ENCODE measurements at places on chromosomes 4 and X.

DNA sequence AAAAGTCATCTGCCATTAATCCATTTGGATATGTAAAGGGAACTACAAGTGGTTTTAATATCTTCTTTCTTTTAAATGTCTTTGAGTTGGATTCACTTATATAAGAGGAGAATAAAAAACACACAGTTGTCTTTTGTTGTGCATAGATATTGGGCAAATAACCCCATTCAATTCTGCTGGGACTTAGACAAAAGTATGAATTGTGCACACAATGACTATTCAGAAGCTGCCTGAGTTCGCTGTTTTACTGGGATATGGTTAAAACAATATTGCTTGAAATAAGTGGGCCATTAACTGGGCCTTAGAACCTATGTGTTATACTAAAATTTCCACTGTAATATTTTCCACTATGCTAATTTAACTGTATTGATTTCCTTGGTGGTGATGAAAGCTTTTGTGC is 71.7 kb downstream of the PCYT1B start:
- DNase-seq = no peak

DNA sequence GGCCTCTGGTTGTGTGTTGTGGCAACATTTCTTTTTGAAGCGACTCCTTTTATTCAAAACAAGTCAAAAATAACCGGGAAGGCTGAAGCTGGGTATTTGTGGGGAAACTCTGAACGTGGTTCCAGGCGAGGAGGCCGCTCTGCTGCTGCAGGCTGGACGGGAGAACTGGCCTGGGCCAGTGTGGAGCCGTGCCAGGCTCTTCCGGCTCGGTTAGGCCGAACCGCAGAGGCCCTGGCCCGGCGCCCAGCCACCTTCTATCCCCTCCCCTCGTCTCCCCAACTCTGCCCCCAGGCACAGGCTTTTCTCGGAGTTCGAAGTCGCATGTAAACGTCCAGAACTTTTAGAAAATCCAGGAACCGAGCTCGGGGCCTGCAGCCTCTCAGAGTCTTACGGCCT is 2.4 kb upstream of the BCOR start:
- DNase-seq = no peak

DNA sequence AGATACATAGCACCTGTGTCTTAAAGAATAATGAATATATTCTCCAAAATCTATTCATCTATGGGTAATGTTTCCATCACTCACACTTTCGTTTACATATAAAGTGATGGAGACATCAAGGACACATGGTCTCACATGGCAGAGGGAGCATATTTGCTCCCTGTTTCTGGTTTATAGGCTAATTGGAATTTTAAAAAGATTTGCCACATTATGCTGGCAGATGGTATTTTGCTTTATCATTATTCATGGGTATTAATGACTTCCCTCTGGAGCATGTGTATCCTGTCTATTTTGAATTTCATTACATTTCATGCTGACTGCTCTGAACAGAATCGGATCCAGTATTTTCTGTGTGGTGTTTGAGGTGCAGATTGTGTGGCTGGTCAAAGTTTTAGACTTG is 79.0 kb downstream of the PDGFRA start:
- DNase-seq = no peak

GRCh38 chr4:7358100-7358735 is 76.5 kb downstream of the PSAPL1 start:
- no peak for DNase-seq

- DNase-seq = no peak
Observed at GRCh38 chrX:49164589-49165360, 2.2 kb downstream of the MAGIX start.

- peak; percentile 19 for DNase-seq
Observed at GRCh38 chrX:75746891-75747639, 38.0 kb downstream of the MAGEE2 start.

- DNase-seq = no peak
Observed at GRCh38 chr4:13705521-13706041, 78.1 kb upstream of the BOD1L1 start.

DNA sequence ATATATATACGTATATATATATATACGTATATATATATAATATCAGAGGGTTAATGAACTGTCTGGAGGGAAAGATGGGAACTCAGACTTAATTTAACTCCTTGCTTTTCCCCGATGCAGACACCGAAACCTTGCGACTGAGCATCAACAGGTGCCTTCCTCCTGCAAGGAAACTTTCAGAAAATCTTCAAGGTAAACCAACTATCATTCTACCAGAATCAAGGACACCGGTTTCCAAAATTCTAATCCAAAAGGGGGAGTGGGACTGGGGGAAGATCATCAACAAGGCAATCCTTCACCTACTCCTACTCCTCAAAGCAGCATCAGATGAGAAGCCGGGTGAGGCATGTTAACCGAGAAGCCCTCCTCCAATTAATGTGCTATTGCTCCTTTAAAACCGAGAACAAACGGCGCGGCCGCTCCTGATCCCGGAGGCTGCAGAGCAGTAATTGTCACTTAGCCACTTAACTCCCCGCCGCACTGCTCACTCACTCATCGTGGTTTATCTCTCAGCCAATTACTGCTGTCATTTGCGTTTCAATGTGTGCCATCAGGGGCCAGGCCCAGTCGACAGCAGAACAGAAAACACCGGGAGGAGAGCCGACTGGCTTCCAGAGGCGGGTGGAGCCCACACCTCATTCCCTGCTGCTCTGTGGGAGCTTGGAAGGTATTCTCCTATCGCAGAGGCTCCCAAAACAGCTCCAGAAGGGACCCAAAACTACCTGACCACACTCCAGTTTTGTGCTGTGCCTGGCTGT is 61.7 kb downstream of the MAML3 start:
- DNase-seq = no peak

- no peak for DNase-seq
Observed at GRCh38 chrX:109327251-109327650, 154.6 kb downstream of the GUCY2F start.

Data from stimulated activated CD4-positive, alpha-beta T cell treated with anti-CD3 and anti-CD28 coated beads, Interleukin-15, amount 100 ng/mL, for 48 hours (primary cell).